ENCODE measurements at places on chromosomes 2 and 18. TPM values are rescaled to one million over a fixed set of nuclear protein-coding genes. Genes with fewer than 3 reads are reported as not detected.

GRCh38 chr2:56008661-56009431 lies 85.3 kb upstream of the EFEMP1 start:
- ATAC-seq: peak; percentile 100

DNA sequence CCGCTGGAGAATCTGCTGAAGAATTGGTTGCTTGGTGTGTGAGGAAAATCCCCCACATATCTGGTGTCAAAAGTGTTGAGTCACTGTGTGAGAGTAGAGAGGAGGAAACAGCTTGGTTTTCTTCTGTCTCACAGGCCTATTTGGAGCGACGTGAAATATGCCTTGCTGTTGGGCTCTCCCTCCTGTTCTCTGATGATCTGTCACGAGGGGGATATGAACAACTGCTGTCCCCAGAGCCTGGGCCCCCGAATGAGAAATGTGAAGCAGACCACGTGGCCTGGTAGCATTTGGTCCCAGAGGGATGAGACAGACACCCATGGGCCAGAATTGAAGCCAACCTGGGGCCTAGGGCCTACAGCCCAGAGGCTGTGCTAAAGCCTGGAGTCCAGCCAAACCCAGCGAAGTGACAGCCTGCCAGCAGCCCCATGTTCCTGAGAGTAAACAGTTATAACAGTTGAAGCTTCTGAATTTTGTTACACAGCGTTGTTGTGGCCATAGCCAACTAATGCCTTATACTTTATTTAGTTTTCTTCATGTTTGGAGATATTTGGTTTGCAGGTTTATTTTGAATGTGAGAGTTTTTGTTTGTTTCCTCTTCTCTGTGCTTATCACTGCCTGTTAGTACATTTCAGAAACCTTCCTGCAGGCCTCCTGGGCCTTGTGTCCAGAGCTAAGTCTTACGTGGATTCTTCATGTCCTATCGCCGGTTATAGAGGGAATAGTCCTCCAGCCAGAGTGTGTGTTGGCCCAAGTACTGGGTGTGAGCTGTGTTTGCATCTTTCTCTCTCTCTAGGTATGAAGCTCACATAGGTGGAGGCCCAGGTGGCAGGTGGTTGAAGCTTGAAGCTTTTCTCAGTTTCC lies 18.7 kb upstream of the COLEC12 start:
- peak; percentile 93 for ATAC-seq

- no peak for ATAC-seq
Measured at GRCh38 chr2:238069877-238070276, 9.1 kb downstream of the SCLY start.

DNA sequence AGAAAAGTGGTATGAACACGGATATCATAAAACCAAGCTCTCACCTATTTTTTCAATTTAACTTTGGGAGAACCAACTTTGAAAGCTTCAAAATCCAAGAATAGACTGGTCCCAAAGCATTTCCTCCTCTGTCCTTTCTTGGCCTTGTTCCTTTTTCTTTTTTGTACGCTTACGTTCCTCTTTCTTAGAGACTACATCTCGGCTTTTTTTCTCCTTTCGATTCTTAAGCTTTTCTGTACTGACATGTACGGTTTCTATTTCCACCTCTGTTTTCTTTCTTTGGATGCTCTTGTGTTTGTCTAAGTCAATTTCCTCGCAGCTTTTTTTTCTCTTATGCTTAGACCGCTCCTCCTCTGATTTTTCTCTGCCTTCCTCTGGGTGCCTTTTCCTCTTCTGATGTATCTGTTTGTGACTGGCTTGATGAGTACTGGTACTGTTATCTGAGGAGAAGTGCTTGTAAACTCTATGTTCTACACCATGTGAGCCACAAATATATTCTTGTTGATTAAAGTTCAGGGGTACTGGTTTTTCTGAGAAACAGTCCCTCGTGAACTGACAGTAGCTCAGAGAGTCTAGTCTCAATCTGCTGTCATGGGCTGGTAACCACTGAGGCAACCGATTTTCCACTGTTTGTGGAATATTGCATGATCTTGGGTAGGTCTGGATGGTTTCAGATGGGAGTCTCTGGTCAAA lies 11.5 kb upstream of the RNU2-63P start:
- ATAC-seq: no peak

- peak; percentile 73 for ATAC-seq
Measured at GRCh38 chr18:76528477-76529432, 33.7 kb upstream of the ZNF516 start.

UGT1A3 gene
- total RNA-seq: 0.09 TPM

DNA sequence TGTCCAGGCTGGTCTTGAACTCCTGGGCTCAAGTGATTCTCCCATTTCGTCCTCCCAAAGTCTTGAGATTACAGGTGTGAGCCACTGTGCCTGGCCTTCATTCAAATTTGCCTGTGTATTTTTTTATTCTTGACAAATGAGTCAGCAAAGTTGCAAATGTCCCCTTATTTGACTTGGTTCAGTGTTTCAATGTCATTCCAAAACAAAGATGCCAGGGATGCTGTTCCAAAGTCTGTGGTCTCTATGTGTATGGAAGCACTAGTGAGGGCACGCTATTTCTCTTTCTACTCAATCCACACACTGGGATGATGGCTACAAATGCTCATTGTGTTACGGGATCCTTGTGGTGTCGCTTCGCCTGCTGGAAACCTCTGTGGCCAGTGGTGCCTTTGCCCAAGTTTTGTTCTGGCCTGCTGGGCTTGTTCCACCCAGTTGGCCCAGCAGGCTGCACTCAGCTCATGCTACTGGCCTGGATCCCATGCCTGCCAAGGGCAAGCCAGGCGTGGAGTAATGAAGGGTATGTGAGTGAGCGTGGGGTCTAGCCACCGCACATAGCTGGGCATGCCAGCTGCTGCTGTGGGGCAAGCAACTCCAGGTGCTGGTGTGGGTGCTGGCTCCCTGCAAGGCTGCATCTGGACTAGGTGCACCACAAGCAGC lies 35.6 kb downstream of the FBXO48 start:
- ATAC-seq: no peak

Data from motor neuron (in vitro differentiated cells).